ENCODE measurements at places on chromosomes 4 and X.

- DNase-seq, result no peak
Measured at GRCh38 chr4:98602270-98602669, 56.1 kb downstream of the TSPAN5 start.

GRCh38 chr4:7155590-7156071, 36.7 kb upstream of the SORCS2 start:
- DNase-seq, result no peak

- peak; percentile 18 for DNase-seq
Measured at GRCh38 chr4:3201718-3202702, 46.9 kb upstream of the MSANTD1 start.

GRCh38 chrX:63751481-63751880, 33.5 kb downstream of the ARHGEF9 start:
- no peak for DNase-seq

DNA sequence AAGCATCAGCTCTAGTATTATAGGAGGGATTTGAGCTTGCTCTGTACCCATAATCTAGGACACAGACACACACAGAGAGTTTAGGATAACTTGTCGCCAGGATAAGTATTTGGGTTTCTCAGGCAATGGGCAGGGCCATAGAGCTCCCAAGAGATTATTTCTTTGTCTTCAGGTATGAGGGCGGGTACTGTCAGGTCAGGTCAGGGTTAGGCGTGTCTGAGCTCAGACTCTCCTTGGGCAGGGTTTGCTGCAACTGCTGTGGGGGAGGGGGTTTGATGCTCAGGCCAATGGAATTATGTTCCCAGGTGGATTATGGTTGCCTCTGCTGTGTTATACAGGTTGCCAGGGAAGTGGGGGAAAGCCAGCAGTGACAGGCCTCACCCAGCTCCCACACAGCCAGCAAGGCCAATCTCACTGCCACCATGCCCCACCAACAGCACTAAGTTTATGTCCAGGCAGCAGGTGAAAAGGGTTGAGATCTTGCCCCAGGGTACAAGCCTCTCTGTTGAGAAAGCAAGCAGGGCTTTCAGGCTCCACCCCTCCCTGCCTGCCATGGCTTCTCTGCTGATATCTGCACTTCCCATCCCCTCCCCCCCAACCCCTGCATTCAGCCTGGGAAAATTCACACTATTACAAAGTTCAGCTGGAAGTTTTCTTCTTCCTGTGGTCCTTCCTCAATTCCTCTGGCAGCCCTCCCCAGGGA, 101.3 kb downstream of the RRAGB start:
- no peak for DNase-seq

DNA sequence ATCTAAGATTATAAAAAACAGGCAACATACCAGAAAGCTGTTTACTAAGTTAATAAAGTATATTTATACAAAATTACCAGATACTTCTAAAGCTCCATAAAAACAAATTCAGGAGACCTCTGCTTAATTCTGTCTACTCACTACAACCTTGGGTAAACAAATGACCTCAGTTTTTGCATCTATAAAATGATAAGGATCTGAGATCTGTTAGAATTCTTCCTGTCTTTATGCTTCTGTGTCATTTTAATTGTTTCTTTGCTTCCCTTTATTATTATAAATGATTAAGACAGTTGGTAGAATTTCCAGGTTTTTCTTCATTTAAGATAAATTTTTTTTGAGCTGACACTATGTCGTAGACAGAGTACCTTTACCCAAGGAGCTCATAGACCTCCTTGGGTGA, 76.0 kb downstream of the ANK2 start:
- DNase-seq, result no peak

DNA sequence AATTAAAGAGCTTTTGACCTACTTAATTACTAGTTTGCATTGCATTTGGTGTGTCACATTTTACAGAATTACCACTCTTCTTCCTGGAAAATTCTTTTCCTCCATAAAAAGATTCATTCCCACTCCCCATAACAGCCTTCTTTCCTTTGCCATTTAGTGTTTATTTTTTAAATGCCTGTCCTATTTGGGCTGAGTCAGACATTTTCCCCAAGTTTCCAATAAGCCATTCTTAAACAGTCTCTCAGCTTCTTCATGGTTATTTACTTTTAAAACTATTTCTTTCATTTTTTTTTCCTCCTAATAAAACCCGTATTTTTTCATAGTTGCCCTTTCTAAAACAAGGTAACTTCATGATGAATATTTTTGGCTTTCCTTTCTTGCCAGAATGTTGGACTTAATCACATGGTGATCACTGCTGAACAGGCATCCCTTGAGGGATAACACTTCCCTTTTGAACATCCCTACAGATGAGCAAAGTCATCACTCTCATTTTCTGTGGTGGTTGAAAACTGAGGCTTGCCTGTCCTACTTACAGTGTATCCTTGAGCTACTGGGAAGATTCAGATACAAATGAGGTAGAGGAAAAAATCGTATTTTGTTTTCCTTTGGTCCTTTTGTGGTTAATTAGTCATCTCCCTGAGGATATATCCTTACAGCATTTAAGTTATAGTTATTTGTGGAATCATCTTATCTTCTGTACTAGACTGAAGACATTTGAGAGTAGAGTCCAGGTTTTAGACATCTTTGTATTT, 520.5 kb upstream of the NR3C2 start:
- DNase-seq, result no peak

DNA sequence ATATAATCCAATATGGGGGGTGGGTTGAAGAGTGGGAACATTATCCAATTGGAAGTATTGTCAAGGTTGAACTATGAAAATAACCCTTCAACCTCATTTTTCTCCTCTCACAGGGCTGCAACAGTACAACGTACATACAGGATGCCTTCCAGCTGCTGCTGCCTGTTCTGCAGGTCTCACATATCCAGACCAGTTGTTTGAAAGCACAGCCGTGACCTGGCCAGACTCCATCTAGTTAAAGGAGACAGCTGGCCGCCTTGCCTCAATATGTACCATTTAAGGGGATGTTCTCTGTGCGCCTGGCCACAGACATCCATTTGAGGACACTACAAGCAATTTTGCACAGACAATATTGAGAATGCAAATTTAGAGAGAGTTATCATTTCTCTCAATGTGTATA, 75.7 kb downstream of the FAM114A1 start:
- no peak for DNase-seq

GRCh38 chr4:67963356-67963755, at the start of gene TMPRSS11A:
Gene TMPRSS11A (minus strand): TSS chr4:67963493. CDS start chr4:67963393, 100 bp downstream.
- no peak for DNase-seq

DNA sequence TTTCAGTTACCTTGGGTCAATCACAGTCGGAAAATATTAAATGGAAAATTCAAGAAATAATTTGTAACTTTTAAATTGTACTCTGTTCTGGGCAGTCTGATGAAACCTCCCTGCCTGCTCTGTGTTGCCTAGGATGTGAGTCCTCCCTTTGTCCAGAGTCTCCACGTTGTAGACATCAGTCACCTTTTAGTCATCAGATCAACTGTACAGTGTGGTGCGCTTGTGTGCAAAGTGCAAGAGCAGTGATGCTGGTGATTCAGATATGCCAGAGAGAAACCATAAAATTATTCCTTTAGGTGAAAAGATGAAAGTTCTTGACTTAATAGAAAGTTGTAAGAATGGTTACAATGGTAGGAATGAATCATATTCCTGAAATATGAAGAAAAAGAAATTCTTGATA, 1.4 kb downstream of the SPATA4 start:
- DNase-seq, result no peak

DNA sequence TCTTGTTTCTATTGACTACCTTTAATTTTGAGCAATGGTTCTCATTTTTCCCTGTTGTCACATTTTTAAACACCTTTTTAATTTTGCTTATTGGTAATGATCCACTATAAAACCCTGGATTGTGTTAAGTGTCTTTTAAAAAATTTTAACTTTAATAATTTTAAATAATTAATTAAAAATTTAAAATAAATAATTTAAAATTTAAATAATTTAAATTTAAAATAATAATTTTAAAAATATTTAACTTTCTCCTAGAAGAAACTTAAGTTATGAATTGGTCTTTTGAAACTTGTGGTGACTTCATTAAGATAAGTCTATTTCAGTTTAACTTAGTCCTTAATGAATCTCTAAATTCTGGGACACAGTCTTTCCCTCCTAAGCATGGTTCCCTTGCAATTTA, 566.3 kb upstream of the GALNTL6 start:
- DNase-seq, result no peak

- no peak for DNase-seq
Measured at GRCh38 chr4:24741910-24742309, 53.5 kb upstream of the SOD3 start.

DNA sequence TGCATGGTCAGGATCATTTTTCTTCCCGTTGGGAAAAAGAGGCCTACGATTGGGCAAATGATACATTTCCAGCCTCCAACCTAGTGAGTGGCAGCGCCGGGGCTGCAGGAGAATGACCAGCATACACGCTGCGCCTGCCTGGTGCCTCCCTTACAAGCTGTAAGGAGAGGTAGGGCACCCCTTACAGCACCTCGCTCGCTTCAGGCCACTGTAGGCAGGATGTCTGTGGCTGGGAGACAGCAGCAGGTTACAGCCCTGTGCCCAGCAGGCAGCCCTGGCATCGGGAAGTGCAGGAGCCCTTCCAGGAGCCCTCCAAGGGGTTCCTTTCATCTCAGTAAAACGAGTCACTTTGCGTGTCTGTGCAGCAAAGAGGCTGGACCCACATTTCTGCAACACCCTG, 88.4 kb downstream of the EVC start:
- no peak for DNase-seq

DNA sequence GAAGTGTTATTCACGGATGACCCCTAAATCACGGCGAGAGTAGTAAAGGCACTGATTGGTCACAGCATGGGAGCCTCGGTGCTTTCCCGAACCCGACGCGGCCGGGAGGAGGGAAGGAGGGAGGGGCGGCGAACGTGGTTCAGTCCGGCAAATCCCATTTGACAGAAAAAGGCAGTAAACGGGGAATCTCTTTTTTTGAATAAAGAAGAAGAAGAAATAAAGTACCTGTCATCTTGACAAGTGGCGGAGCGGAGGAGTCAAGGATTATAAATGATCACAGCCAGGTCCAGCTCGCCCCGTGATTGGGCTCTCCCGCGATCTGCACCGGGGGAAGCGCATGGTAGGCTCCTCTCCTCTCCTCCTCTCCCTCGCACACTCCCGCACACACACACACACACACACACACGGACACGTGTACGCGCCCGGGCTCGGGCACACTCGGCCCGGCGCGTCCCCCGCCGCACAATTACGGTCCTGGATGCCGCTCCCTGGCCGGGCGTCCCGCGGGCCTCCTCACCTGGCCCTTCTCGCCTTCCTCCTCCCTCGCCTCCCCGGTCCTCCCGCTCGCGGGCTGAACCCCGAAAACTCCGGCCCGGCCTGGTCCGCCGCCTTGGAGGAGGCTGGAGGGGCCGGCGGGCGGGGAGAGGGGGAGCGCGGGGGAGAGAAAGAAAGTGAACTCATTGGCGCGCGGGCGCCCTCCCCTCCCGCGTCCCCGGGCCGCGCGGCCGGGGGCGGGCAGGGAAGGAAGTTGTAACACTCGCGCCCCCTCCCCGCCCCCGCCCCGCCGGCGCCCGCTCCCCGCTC, 99.2 kb upstream of the TENM3 start:
- no peak for DNase-seq

- DNase-seq, result no peak
Measured at GRCh38 chr4:106695501-106696262, 327.1 kb upstream of the GIMD1 start.

GRCh38 chr4:126582737-126583136, 1050.0 kb upstream of the INTU start:
- no peak for DNase-seq

- no peak for DNase-seq
Measured at GRCh38 chrX:82816001-82816400, 692.1 kb upstream of the POU3F4 start.

- DNase-seq, result no peak
Measured at GRCh38 chrX:63963095-63963784, 178.2 kb upstream of the ARHGEF9 start.

GRCh38 chr4:88870428-88870827, 172.8 kb upstream of the NAP1L5 start:
- DNase-seq, result no peak

DNA sequence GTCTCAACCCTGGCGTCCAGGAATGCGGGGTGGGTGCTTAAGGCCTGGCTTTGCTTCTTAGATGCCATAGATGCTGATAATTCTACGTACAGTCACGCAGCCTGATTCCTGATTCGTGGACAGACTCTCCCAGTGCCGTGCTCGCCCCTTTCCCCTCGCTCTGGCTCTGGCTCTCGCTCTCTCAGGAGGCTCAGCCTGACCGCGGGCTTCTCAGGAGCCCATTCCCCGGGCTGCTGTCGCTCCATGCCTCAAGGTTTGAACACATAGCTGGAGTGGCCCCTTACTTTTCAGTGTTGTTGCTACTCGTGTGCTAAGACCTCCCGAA, 59.2 kb upstream of the ZC4H2 start:
- no peak for DNase-seq

DNA sequence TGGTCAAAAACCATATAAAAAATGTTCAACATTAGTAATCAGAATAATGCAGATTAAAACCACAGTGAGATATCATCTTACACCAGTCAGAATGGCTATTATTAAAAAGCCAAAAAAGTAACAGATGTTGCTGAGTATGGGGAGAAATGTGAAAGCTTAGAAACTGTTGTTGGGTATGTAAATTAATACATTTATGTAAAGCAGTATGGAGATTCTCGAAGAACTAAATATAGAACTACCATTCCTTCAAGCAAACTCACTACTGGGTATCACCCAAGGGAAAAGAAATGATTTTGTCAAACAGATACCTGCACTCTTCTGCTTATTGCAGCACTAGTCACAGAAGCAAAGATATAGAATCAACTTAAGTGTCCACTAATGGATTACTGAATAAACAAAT, 576.4 kb upstream of the EPHA5 start:
- DNase-seq, result no peak

DNA sequence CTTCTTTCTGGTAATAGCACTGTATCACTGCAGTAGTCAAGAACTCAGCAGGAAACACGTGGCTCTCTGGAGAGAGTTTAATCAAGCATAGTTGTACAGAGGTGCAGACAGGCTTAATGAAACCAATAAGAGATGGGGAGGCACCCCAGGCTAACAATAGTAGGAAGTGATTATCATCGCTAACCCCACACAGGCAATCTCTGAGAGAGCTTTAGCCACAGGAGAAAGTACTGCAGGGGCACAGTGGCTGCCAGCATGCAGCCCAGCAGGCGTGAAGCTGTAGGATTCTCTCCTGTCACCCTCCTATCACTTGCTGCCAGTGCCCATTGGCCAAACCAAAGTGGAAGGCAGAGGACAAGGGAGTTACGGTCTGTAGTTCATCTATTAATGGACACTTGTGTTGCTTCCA, 450.0 kb upstream of the RASGEF1B start:
- no peak for DNase-seq

- no peak for DNase-seq
Measured at GRCh38 chrX:38959736-38960135, 158.5 kb downstream of the MID1IP1 start.

GRCh38 chrX:150849486-150849885, 49.0 kb downstream of the CD99L2 start:
- DNase-seq, result no peak

GRCh38 chr4:5711479-5712184, 631 bp downstream of the EVC start:
- no peak for DNase-seq
